ENCODE measurements at places on chromosomes 1 and 21.
A peak's percentile ranks its signal among the peaks of the same experiment; 100 is the strongest.

DNA sequence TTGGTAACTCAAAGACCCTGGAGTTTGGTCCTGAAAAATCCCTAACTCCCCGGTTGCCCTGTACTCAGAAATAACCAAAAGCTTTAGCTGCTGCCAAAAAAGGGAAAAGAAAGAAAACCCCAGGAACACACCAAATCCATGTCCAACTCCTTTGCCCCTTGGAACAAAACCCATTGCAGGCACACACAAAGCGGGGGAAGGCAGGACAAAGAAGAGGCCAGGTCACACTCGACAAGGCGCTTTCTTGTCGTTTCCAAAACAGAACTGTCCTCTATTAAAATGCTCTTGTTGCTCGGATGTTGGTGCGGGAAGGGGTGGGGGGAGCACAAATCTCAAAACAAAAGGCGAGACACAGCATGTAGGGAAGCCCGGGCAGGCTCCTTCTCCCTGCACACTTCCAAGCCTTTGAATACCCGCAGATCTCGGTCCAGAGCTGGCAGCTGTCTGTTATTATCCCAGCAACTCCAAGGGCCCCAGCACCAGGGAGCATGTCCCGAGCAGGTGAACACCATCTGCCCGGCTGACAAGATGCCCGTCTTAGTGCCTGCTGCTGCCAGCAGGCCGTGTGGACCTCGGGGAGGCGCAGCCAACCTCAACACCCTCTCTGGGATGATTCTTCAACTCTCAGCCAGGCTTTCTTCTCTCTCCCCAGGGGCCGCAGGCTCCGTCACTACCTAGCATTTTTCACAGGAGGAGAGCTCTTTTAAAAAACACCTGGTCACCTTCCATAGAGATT, 96.4 kb downstream of the SSBP3 start:
- no peak for DNase-seq

DNA sequence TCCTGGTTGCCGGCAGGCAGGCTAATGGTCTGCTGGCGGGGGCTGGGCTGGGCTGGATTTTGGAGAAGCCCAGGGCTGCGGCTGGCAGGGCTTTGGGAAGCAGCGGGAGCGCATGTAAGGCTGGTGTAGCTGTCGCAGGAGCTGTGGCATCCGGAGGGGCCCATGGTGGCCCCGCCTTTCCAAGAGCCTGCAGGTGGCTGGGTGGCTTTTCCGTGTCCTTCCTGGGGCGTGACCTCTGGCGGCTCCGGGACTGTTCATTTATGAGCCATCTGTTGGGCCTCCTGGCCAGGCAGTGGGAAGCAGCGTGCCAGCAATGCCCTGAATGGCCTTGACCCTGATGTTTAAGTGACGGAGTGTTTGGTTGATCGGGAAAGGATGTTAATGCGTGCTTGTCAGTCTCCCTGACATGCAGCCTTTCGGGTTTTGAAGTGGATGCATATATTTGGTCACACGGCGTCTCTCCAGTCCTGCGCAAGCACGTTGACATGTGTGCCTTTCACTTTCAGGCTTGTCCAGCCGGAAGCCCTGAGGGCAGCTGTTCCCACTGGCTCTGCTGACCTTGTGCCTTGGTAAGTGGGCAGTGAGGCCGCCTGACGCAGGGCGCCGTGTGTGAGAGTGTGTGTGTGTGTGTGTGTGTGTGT, 38.5 kb downstream of the AGPAT3 start:
- peak; percentile 46 for DNase-seq

- no peak for DNase-seq
Observed at GRCh38 chr1:1179983-1180861, 6.5 kb downstream of the TTLL10 start.

DNA sequence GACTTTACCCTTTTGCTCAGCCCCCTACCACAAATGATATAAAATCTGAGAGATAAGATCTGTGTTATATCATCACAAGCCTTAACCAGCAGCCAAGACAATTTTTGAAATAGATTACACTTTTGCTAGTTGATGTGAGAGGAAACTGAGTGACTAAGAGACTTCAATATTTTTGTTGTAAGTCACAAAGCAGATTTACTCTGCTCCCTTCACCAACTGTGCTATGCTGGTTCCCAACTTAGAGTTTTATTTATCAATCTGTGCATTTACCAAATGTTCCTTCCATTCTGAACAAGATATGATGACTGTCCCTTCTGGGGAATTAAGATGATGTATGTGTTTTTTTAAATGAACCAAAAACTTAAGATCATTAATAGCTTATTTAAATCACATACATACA, 12.1 kb upstream of the GRIK1 start:
- DNase-seq, result no peak

- DNase-seq, result no peak
Observed at GRCh38 chr1:96334236-96334557, 387.4 kb upstream of the PTBP2 start.

DNA sequence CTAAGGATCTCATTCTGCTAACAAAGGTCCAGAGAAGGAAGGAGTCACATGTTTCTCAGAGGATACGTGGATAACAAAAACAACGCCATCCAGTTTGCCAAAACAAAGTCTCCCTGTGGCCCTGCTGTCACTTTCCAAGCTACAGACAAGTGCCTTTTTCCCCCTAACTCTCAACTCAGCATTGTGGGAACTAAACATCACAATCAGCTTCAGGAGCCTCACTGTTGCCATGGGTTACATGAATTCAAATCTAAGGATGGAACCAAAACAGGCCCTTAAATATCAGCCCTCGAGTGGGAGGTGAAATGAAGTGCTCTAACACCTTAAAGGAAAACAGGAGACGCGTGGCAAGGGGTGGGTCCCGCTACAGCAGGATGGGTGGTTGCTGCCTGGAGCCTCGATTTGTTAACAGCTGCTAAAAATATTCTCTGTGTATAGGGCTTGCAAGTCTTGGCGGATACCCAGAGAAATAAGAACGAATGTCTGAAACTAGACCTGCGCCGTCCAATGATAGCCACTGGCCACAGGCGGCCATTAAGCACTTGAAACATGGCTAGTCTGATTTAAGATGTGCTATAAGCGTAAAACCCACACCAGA, 66.4 kb upstream of the SOD1 start:
- DNase-seq, result no peak

DNA sequence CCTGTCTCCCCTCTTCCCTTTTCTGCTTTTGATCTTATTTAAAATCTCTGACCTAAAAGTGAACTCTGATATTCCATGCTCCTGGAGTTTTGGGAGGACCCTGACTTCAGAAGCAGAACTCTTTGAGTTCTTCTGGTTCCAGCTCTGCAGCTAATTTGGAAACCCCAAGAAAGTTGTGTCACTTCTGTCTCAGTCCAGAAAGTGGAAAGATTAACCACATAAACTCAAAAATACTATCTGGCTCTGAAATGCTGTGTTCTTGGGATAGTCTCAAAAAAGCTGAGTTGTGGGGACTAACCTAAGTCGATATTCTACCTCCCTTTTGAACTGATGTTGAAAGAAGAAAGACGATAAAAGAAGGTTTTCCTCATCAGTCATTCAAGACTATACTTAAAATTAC, 59.8 kb downstream of the ITPKB start:
- no peak for DNase-seq

DNA sequence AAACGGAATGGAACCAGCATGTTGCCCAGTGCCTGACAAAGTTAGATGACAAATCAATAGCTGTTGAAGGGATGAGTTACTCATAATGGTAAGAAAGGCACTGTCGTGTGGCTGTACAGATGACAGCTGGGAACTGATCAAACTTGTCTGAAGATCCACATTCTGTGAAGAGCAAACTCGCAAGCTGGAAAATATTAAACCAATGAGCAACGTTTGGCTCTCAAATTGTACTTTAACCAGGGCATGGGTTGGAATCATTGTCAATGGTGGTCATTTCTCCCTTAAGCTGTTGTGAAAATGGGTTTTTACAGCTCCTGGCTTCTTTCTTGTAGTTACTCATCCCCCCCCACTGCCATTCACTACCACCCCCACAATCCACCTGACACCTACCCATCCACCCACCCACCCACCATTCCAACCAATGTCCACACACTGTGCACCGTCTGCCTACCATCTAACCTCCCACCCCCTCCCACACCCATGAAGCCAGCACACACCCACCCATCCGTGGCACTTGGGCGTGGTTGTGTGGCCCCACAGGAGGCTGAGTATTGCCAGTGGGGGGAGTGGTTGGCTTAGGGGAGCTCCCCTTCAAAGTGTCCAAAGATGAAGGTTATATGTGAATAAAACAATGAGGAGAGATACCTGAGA, 46.7 kb downstream of the CLDN14 start:
- DNase-seq, result no peak

DNA sequence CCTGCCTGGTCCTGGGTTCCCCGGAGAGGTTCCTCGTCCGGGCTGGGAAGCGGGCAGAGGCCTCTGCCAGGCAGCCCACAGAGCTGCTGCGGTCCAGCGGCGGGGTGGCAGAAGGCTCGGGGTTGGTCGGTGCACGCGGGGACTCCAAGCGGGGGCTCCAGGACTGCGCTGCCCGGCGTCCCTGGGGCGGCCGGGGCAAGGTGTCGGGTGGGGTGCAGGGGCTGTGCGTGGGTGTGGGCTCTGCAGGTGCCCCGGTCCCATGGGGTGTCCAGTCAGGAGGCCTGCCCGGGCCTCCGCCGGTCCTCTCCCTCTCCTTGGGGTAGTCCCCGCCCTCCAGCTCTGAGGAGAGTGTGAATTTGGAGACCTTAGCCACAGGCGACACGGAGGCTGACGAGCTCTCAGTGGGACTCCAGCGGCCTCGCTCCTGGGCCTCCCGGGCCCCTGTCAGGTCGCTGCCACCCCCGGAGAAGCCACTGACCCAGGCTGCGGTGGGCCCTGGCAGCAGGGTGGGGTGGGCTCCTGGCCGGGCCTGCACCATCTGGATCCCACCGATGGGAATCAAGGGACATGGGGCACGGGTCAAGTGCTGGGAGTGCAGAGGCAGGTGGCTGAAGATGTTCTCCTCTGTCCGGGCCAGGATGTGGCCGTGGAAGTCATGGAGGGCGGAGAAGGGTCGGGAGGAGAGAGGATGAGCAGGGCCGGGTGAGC, 26.2 kb upstream of the EDN2 start:
- no peak for DNase-seq

DNA sequence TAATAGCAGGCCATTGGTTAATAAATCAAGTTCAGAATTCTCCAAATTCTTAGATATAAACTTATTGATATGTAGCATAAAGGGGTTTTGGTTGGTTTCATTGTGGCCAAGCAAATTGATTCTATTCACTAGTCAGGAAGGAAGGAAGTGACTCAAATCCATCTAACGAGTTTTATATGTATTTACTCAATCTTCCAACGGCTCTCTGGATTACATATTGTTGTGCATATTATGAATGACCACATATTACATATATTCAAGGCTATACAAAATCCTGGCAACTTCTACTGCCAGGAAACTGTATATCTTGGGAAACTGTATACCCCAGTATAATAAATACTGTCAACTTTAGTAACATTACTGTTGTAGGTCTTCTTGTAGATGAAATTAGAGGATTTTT, 20.1 kb upstream of the PDE4B start:
- DNase-seq, result no peak

GRCh38 chr1:218200979-218201378, 84.1 kb upstream of the RRP15 start:
- DNase-seq, result no peak

GRCh38 chr1:180928331-180929230, 15.9 kb downstream of the KIAA1614 start:
- no peak for DNase-seq

- DNase-seq, result no peak
Observed at GRCh38 chr1:189036628-189037027, 1441.0 kb downstream of the BRINP3 start.

DNA sequence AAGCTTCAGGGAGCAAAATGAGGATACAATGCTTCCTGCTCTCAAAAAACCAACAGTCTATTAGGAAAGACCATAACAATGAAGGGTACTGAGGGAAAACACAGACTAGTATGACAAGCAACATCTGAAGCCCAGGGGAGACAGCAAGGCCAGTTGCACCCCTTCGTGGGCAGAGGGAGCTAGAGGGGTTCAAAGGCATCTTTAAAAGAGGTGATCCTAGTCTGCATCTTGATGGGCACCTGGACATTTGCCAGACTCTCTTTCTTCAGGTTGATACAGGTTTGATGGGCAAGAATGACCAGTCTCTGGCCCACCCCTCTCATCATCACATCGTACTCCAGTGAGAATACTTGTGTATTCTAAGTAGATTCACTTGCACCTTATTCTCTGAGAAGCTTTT, 177.7 kb downstream of the VAV3 start:
- no peak for DNase-seq

- no peak for DNase-seq
Observed at GRCh38 chr1:145690587-145691558, 16.3 kb downstream of the PDZK1 start.

DNA sequence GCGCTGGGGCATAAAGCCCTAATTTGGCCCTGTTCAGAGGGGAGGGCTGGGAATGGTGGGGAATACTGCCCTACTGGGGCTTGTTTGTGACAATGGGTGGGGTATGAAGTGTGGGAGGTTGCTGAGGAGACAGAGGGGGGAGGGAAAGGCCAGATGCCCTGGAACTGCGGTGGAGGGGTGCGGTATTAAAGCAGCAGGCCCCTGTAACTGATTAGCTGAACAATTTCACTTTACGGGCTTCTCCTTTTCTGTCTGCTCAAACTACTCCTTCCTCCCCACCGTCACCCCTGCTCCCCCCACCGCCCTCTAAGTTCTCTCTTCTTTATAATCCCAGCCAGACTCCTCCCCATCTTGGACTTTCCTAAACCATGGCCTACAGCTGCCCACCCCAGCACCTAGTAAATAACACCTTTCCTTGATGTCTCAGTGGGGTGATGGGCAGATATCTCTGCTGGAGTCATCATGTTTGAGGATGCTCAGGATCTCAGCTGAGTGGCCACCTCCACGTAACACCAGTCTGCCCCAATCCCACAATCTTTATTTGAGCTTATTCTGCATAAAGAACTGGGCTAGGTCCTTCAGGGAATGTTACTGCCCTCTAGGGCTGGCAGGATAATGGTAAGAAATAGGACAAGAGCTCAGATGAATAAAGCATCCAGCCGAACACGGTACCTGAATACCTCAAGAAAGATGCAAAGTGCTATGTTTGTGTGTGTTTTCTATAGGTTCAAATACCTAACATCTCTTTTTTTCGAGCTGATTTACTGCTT, 33.5 kb downstream of the XCL1 start:
- no peak for DNase-seq

GRCh38 chr1:220905650-220906560, 26.7 kb downstream of the HLX start:
- DNase-seq, result no peak

- DNase-seq, result no peak
Observed at GRCh38 chr1:5637171-5637570, 355.1 kb downstream of the NPHP4 start.

GRCh38 chr1:161943737-161944136, 79.9 kb downstream of the OLFML2B start:
- no peak for DNase-seq

- peak; percentile 98 for DNase-seq
Observed at GRCh38 chr1:10398734-10399443, at the start of gene PGD. TSS of gene PGD (plus strand) at chr1:10399064. CDS start at chr1:10399118, 54 bp downstream.

DNA sequence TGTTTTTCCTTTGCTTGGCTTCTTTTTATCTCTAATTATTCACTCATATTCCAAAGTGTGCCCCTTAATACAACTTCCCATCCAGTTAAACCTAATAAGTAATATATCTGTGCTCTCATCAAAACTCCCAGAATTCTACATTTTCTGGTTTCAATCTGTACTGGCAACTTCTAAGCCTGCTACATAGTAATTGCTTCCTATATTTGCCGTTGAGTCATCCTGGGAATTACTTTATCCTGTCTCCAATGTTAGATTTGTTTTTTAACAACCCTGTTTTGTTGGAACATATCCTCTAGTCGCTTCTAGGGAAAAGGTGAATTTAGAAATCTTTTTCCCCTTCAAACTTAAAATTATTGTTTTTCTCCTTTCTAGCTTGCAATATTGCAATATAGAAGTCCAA, 620.5 kb upstream of the PKN2 start:
- DNase-seq, result no peak

All from neural crest cell (in vitro differentiated cells).